Astrocyte of the hippocampus (primary cell): ENCODE measurements at places on chromosomes 12 and 14.

GRCh38 chr12:57103856-57104255 is 7.3 kb downstream of the STAT6 start:
- DNase-seq: peak; percentile 35

GRCh38 chr12:6695313-6696045 is 5.1 kb downstream of the PIANP start:
- DNase-seq: no peak

DNA sequence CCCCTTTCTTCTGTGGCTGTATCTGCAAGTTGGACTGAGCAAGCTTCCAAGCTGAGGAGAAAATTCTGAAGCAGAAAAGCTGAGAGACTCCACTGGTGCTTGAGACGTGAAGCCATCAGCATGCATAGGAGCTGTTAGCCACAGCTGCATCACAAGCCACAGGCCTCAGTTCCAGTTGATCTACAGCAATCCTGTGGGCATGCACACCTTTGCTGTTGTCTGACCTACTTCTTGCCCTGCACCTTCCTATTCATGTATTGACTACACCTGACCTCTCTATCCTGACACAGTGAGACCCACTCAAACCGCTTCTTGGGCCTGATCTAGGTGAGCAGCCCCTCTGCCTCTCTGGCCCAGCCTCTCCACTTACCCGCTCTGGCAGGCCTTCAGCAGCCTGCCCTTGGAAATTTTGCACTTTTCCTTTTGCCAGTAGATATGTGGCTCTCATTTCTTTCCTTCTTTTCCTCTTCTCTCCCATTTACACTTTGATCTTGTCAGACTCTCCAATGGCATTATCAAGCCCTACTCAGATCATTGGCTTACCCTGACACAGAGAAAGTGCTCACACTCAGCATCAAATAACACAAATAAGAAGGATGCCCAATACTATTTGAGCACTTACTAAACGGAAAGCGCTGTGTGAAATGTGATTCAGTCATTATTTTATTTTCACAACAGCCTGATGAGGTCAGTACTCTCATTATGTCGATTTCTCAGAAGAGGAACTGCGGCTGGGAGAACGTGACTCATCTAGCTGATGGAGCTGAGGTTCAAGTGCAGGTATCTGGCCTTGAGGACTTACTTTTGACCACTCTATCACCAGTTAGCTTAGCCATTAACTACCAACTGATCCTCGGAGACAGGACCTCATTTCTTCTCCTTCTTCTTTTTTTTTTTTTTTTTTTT is 21.9 kb upstream of the PTGR2 start:
- peak; percentile 92 for DNase-seq

DNA sequence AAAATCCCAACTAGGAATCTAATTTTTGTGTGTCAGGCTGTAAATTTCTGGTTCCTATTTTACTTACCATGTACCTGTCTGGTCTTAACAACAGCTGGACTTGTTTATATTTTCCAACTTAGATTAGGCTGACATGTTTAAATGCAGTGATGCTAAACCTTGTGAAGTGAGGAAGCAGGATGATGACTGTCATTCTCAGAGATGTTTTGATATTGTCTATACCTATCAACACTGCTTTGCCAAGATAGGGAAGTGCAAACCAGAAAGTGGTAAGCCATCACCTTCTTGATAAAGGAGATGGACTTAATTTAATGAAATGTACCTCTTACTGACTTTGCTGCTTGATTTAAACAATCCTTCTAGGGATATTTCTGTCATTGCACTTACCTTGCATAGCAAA is 2.1 kb downstream of the BICD1 start:
- no peak for DNase-seq

DNA sequence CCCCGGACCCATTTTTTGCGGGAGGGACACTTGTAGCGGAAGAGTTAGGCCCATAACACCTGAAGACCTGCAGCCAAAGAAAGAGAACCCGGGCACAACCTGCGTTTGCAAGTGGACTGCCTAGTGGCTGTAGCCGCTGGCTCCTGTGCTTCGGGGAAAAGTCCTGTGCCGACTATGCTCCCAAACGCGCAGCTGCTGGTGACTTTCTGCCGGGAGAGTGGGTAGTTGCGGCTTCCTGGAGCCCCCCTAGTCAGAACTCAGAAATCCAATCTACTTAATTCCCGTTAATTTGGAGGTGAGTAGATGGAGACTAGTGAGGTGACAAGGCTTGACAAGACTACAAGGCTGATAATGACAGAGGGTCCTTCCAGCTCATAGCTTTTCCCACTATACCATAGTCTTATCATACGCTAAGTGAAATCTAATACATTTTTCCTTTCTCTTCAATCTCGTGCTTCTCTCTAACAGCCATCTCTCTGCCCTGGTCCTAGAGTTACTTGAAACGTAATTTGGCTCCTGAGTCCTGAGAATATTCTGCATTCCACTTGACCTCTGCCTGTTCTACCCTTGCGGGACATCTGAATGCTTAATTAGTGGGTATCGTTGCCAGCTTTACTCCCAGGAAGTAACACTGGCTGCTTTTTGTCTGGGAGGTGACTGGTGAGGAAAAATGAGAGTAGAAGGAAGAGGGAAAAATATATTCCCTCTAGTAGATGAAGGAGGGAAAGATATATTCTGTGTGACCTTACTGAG is 556 bp downstream of the MTHFD1 start:
- peak; percentile 63 for DNase-seq

- no peak for DNase-seq
Measured at GRCh38 chr12:121424624-121424975, 24.7 kb downstream of the RNF34 start.

DNA sequence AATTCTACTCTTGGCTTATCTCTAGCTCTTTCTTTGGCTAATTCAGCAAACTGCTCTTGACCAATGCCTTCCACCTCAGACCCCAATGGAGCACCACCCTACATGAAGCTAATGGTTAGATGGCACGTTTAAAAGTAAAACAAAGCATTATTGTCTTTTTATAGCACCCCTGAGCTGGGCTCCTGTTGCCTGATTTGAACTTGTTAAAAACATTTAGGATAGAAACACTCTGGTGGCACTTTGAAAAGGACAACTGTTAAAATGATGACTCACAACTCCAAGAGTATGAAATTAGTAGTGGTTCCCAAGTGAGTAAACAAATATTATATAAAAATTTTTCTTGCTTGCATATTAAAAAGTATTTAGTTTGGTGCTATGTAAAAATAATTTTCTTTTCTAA is 299.6 kb upstream of the DCN start:
- no peak for DNase-seq

GRCh38 chr12:132318135-132318534 is 11.3 kb downstream of the GALNT9 start:
- DNase-seq: no peak

DNA sequence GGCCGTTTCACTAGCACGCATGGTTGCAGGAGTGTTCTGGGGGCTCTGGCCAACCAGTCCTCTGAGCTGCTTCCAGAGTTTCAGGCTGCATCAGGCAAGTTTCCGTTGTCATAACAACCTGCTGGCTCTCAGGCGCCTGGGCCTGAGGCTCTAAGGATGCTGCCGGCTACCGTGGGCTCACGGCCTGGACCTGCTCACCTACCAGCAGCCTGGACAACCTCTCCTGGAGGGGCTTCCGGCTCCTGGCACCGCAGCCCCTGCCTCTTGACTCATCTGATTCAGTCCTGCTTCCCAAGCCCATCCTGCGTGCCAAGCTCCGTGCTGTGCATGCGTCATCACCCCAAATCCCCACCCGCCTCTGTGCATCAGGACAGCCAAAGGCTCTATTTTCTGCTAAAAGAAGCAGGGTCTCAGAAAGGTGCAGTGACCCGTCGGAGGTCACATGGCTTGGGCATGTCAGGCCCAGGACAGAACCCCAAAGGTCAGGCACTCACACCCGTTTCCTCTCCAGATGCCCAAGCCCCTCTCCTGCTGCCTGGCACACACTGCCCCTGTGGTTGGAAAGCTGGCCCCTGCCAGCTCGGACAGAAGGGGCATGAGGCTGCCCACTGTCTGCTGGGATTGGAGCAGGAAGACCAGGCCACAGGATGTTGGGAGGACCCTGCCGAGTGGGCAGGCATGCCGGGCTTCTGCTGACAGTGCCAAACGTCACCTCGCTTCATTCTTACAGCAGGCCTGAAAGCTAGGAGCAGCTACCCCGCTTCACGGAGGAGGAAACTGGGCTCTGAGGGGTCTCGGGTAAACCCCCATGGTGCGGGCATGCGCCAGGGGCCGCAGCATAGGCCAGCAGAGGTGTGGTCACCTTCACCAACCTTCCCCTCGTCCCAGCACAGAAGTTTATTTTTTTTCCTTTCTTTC is 5.7 kb downstream of the BEGAIN start:
- no peak for DNase-seq

DNA sequence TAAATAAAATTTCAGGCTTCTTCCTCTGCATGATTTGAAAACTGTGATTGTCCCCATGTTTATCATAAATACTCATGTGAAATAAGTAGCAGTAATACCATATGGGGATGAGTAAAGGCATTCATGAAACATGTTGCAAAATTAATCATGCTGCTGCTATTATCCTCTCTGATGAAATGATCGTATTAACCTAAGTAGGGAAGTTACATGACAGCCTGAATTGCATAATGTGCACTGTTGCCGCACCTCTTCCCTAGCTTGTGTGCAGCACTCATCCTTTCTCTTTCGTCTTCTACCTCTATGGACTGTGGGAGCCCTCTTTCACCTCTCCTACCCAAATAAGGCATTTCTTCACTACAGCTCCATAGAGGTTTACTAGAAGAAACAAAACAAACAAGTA is 367.6 kb downstream of the SOX5 start:
- no peak for DNase-seq

- DNase-seq: no peak
Measured at GRCh38 chr14:105012171-105012985, 8.5 kb downstream of the CDCA4 start.

DNA sequence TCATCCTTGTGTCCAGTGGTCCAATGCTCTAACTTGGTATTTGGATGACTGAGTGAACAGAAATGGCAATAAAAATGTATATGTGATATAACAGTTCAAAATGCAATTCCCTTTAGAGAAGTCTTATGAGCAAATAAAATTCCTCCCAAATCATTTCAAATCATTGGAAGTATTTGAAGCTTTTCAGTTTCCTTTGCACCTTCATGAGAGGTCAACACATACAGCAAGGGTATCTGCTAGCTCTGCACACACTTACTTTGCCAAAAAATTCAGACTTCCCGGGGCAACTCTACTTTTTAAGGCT is 423.7 kb downstream of the ATP23 start:
- DNase-seq: no peak

DNA sequence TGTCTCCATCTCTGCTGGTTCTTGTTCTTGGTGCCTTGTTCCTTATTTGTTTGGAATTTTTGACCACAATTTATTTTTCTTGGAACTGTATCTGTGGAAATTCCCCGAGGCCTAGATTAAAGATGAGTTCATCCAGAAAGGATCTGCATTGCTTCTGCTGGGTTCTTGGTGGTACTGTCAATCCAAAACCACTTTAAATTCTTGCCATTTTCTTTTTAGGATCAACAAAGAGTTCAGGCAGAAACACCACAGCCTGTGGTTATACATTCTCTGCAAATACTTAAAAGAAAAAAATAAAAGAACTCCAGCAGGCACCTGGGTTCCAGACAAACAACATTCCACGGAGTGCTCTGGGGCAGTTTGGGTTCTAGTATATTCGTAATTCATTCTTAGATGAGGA is 6.0 kb upstream of the VAMP1 start:
- DNase-seq: peak; percentile 84

DNA sequence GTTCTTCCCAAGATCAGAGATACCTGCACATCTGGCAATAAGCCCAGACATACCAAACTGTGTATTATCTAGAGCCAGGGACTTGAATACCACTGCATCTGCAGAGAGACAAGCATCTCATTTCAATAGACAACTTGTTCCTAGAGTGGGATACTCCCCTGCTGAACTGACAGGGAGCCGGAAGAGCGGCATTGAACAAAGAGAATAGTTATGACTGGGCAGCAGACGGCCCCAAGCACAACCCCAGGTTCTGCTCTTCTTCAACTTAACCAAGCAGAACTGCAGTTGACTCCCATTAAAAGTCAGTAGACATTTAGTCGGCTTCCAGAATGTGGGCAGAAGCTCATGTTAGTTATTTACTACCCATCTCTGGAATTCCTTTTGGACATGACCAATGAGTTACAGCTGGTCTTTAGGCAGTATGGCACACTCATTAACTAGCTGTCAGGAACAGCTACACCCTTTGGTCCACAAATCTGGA is 112.9 kb downstream of the HMGA2 start:
- no peak for DNase-seq

GRCh38 chr12:2390133-2390532 is 337.3 kb downstream of the CACNA1C start:
- no peak for DNase-seq

DNA sequence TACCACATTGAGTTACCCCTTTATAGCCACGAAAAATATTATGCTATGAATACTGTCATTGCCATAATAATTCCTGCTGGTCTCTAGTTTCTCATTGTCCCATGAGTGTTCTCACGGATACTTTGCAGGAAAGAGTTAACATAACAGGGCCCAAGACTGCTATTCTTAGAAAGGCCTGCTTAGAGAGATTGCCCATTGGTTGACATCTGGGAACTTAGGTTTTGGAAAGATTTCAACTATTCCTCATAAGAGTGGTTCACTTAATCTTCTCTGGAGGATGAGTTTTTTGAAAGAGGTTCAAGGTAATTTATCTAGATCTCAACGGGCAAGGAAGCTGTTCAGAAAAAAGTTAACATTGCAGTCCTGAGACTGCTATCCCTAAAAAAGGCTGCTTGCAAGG is 18.4 kb upstream of the PRPF39 start:
- DNase-seq: no peak

DNA sequence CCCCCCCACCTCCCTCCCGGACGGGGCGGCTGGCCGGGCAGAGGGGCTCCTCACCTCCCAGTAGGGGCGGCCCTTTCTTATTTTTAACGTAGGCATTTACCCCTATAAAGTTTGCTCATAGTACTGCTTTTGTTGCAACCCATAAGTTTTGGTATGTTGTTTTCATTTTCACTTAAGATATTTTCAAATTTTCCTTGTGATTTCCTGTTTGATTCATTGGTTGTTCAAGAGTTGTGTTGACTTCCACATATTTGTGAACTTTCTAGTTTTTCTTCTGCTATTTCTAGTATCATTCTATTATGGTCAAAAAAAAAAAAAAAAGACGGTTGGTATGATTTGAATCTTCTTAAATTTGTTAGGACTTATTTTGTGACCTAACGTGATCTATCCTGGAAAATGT is 6.5 kb downstream of the NOXRED1 start:
- no peak for DNase-seq

DNA sequence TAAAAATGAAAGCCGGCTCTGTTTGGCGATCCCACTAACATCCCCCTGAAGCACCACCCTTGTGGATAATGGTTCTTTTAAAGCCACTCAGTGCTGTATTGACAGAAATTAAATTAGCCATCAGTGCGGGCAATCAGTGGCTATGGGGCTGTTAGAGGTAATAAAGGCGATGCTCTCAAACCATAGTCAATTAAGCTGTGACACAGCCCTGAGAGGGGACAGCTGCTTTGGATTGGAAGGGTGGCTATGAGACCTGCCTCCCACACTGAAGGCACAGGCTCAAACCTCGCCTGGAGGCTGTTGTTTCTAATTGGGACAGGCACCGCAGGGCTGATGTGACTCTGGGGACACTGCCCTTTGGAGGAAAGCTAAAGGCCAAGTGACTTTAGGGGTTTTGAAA is 562.2 kb downstream of the VRK1 start:
- DNase-seq: no peak
